ENCODE measurements at places on chromosomes 13 and 19. TPM values are rescaled to one million over a fixed set of nuclear protein-coding genes. Genes with fewer than 3 reads are reported as not detected.

Gene CACNA1A
- 20.4 TPM for polyA plus RNA-seq

Gene OVOL3
- not detected for polyA plus RNA-seq

Gene PTBP1
- 104 TPM for polyA plus RNA-seq

Gene KIR2DL4
- not detected for polyA plus RNA-seq

Gene AKAP11
- polyA plus RNA-seq: 3.0 TPM

Gene METTL21C
- not detected for polyA plus RNA-seq

Gene ZNF285
- 0.80 TPM for polyA plus RNA-seq

Gene APC2
- 0.27 TPM for polyA plus RNA-seq

Gene TRPC4
- polyA plus RNA-seq: 0.38 TPM

Gene PEPD
- polyA plus RNA-seq: 36.1 TPM

Gene PRTN3
- 0.14 TPM for polyA plus RNA-seq

DNA sequence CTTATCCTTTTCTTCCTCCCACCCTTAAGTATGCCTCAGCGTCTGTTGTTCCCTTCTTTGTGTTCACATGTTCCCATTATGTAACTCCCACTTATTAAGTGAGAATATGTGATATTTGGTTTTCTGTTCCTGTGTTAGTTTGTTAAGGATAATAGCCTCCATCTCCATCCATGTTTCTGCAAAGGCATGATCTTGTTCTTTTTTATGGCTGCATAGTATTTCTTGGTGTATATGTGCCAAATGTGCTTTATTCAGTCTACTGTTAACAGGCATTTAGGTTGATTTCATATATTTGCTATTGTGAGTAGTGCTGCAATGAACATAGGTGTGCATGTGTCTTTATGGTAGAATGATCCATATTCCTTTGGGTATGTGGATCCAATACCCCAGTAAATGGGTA, 3.2 kb upstream of the ZNF441 start:
- DNase-seq: no peak

DNA sequence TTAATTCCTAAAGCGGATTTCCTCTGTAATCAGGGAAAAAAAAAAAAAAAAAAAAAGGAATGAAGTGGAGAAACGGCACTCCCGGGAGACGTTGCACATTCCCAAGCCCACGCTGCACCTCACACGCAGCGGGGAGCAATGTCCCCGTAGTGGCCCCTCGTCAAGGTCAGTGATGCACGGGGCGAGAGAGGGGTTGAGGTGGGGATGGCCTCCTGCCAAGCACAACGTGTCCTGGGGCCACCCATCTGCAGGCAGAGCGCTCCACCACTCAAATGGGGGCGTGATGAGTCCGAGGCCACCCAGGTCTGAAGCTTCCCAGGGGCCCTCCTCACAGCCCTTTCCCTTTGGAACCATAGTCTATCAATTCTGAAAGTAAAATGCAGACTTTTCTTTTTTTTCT, 15.1 kb downstream of the PLK5 start:
- no peak for DNase-seq

DNA sequence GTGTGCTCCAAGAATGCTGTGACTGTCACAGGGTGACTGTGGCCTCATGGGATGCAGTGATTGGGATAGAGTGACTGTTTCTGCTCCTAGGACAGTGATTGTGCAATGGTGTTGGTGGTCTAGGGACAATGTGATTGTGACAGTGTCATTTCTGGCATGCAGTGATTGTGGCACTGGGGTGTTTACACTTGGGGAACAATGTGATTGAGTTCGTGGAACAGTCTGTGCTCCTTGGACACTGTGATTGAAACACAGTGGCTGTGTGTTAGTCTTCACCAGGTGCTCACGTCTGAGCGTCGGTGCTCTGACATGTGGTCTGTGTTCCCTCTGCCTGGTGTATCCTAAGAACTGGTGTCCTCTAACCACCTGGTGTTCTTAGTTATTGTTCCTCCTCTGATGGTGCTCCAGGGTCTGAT, 1.7 kb downstream of the PDE4A start:
- no peak for DNase-seq

GRCh38 chr13:93794197-93794885, 567.7 kb downstream of the GPC6 start:
- DNase-seq: no peak

GRCh38 chr19:29535214-29535831, 9.5 kb downstream of the VSTM2B start:
- no peak for DNase-seq

- no peak for DNase-seq
Observed at GRCh38 chr13:32530841-32531253, 7.7 kb downstream of the N4BP2L2 start.

DNA sequence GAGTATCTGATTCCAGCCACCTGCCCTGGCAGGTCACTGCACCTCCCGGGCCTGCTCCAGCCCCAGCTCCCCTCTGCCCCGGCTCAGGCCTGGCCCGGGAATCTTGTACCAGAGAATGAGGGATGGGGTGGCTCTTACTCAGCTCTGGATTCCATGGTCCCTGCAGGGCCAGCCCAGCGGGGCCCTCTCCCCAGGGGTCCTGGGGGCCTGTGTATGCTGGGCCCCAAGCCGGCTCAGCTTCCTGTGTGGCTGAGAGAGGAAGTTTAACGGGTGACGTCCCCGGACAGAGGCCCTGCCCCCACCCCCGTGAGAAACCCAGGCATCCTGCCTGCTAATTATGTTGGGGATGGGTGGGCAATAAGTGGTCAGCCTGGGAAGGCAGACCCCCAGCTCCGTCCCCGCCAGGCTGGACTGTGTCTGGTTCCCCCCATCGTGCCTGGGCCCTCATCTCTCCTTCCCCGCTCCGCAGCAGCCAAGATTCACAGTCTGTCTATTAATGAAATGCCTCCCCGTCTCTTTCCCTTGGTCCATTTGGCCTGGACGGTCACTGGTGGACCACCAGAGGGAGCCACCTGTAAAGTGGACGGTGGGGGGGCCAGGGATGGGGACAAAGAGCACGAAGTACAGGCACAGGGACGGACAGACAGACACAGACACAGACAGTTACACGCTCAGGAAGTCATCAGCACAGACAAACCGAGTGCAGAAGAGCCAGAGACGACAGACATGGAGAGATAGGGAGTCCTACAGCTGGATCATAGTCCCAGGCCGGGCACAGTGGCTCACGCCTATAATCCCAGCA, at the start of gene DENND1C:
Gene DENND1C (minus strand): TSS at position 247 of the 802 bp plus-strand sequence. CDS start 92 bp downstream, at position 155.
- DNase-seq: no peak

- DNase-seq: no peak
Observed at GRCh38 chr13:106234636-106235035, 300.8 kb downstream of the EFNB2 start.

- DNase-seq: no peak
Observed at GRCh38 chr19:46574533-46574932, 26.6 kb upstream of the CALM3 start.

DNA sequence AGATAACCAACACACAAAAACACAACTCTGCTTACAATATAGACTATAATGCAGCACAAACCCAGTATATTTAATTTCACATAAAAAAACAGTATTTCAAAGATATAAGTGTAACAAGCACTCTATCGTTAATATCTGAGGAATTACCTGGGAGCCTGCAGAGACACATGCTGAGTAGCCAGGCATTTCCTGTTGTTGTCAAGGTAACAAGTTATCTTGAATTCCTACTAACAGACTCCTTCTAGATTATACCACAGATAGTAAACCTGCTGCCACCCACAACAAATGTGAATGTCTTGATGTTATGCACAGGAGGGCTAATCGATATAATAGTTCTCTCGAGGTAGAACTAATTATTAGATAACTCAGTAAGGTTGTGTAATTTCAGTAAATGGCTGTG, 826.0 kb upstream of the PRR20A start:
- no peak for DNase-seq

- no peak for DNase-seq
Observed at GRCh38 chr19:19167612-19168011, 2.5 kb downstream of the MEF2B start.

DNA sequence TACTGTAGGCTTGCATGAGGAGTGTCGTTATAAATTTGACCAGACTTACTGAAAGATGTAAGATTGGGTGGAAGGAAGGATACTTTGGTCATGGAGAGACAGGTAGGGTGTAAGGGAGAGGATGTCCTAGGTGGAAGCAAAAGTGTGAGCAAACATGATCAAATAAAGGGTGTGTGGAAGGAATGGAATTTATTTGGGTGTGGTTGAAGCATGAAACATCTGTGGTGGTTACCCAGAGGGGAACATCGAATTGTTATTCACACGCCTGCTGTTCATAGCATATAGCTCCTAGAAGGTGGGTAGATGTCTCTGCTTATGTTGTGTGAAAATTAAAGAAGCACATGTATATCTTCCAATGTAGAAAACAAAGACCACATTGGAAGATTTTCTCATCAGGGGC, 157.7 kb downstream of the ATP8A2 start:
- DNase-seq: no peak

DNA sequence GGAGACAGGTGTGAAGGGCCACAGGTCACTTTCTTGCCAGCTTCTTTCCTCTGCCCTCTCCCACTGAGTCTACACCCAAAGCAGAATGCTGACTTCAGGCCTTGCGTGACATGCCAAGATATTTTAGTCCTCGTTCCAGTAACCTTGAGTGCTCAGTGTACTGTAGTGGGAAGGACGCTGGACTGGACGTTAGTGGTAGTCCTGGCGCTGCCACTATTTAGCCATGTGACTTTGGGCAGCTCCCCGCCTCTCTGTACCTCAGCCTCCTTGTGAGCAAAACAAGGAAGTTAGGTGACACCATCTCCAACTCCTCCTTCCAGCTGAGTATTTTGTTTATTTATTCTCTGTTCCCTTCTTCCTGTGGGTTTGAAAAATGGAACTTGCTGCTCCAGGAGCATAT, 86.1 kb downstream of the FRY start:
- DNase-seq: peak; percentile 55

GRCh38 chr13:47218611-47219010, 321.8 kb upstream of the HTR2A start:
- no peak for DNase-seq

All from pancreas (tissue), 10 donors.